ENCODE measurements at places on chromosomes 12 and 14.
A peak's percentile ranks its signal among the peaks of the same experiment; 100 is the strongest.

DNA sequence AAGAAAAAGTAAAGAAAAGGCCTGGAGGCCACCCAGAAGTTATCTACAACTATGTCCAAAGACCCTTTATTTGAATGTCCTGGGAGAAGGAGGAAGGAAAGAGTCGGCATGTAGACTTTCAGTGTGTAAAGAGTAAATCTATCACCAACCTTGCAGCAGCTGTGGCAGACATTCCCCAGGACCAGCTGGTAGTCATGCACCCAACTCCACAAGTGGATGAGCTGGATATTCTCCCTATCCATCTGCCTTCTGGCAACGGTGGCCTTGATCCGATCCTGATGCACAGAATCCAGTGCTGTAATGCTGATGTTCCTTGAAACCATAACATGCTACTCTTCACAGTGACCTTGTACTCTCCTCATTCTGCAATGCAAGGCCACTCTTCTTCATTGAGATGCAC, 27.3 kb downstream of the KRT76 start:
- H3K27me3 ChIP-seq, result peaks cover 7% of the 10 kb centered on the region
- H3K27ac ChIP-seq, result no peak overlapping the region
- DNase-seq, result no peak
- H3K36me3 ChIP-seq, result no peaks in the 10 kb centered on the region
- no peak overlapping the region for H3K4me3 ChIP-seq

DNA sequence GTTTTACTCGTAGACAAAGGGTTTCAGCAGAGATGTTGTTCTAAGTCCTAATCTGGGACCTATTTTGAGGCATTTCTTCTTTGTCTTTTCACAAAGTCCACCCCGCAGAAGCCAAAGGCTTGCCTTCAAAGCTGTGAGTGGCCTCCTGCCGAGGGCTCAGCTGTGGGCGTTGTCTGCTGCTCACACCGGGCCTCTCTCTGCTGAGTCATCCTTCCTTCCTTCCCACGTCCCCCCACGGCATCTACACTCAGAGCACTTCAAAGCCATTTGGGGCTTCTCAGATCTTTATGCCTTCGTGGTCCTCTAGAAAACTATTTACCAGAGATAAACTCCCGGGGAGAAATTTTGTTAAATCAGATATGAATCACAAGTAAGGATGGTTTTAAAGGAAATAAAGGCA, 115.9 kb upstream of the TMPO start:
- H3K27me3 ChIP-seq, result no peaks in the 10 kb centered on the region
- no peak overlapping the region for H3K27ac ChIP-seq
- no peaks in the 10 kb centered on the region for H3K4me1 ChIP-seq
- H3K4me3 ChIP-seq, result no peak overlapping the region

DNA sequence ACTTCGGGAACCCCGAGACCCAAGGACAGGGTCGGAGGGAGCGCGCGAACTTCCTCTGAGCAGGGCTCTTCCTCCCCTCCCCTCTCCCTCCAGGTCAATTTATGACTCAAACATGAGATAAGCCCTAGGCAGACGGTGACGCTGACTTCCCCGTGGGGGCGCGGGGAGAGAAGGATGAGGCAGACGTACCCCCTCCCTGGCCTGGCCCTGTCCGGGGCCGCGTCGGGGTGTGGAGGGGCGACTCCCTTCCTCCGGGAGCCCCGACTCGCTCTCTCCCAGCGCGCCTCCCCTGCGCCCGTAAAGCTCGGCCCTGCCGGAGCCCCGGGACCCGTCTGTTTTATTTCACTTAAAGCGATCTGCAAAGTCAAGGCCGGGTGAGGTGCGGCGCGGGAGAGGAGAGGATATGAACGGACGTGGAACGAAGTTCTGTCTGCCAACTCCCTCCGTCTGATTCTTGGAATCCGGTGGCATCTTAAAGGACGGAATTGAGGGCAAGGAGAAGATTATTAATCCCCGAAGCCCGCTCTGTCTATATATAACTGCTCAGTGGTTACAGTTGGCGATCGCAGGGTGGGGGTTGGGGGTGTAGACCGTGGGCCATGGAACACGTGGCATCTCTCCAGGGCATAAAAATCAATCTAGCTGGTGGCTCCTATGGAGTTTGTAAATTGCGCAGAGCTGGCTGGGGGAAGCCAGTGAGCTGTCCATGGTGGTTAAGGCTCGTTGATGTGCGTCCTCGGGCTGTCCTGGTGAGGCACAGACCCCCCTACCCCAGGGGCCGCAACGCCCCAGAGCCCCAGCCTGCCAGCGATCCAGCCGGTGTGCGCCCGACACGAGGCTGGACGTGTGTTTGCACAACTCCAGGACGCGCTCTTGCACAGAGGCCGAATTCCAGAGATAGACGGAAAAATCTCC, 2.9 kb upstream of the PTHLH start:
- DNase-seq, result peak; percentile 82
- H3K27me3 ChIP-seq, result peaks cover 74% of the 10 kb centered on the region
- no peaks in the 10 kb centered on the region for H3K36me3 ChIP-seq

- no peaks in the 10 kb centered on the region for H3K27me3 ChIP-seq
- no peak overlapping the region for H3K4me3 ChIP-seq
- H3K4me1 ChIP-seq, result no peaks in the 10 kb centered on the region
- no peaks in the 10 kb centered on the region for H3K36me3 ChIP-seq
- no peak for DNase-seq
- H3K27ac ChIP-seq, result no peak overlapping the region
Measured at GRCh38 chr14:103838117-103838516, 9.3 kb downstream of the PPP1R13B start.

- no peak overlapping the region for H3K27ac ChIP-seq
- no peaks in the 10 kb centered on the region for H3K36me3 ChIP-seq
- no peak for DNase-seq
- H3K4me3 ChIP-seq, result no peak overlapping the region
Measured at GRCh38 chr12:128969480-128970055, 116.3 kb downstream of the GLT1D1 start.

DNA sequence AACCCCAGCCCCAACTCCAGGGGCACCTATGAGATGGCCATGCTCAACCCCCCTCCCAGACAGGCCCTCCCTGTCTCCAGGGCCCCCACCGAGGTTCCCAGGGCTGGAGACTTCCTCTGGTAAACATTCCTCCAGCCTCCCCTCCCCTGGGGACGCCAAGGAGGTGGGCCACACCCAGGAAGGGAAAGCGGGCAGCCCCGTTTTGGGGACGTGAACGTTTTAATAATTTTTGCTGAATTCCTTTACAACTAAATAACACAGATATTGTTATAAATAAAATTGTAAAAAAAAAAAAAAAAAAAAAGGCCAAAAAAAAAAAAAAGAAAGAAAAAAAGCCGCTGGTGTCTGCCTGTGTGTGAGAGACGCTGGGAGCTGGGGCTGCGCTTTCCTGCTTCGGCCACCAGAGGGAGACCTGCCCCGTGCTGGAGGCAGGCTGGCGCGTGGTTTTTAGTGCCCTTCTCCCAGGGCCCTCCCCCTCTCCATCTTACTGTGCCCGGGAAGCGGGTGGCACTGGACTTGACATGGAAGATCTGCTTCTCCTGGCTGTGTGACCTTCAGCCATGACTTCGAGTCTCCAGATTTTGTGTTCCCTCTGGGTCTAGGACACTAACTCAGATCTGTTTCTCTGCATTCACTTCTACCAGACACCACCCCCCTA, 3.4 kb upstream of the NXPH4 start:
- no peak overlapping the region for H3K4me3 ChIP-seq
- peaks cover 27% of the 10 kb centered on the region for H3K36me3 ChIP-seq
- H3K27me3 ChIP-seq, result peaks cover 27% of the 10 kb centered on the region
- no peak overlapping the region for H3K27ac ChIP-seq

DNA sequence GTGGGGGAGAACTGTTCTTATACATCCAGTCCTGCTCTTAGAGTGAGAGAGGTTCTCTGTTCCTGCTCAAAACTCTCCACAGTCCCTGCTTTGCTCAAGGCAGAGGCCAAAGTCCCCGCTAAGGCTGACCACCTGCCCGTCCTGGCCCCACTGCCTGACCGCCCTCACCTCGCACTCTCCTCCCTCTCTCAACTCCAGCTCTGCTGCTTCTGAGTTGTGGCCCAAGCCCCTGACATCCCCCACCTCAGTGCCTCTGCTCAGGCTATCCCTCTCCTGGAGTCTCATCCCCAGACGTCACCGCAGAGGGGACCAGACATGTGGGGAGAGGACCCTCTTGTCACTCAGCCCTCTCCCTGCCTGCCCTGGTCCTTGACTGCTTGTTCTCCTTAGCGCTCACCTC, 110.6 kb downstream of the CALM1 start:
- H3K27me3 ChIP-seq, result no peaks in the 10 kb centered on the region
- DNase-seq, result no peak
- no peak overlapping the region for H3K4me3 ChIP-seq
- H3K4me1 ChIP-seq, result peaks cover 2% of the 10 kb centered on the region

GRCh38 chr12:101713059-101713682, 15.7 kb downstream of the CHPT1 start:
- H3K36me3 ChIP-seq, result no peaks in the 10 kb centered on the region
- no peaks in the 10 kb centered on the region for H3K27me3 ChIP-seq
- no peaks in the 10 kb centered on the region for H3K4me1 ChIP-seq
- H3K27ac ChIP-seq, result peak overlapping the region; percentile 44

GRCh38 chr14:61547186-61548069, 147.9 kb upstream of the HIF1A start:
- H3K27ac ChIP-seq, result no peak overlapping the region
- H3K4me1 ChIP-seq, result peaks cover 24% of the 10 kb centered on the region
- H3K36me3 ChIP-seq, result no peaks in the 10 kb centered on the region
- no peaks in the 10 kb centered on the region for H3K27me3 ChIP-seq

DNA sequence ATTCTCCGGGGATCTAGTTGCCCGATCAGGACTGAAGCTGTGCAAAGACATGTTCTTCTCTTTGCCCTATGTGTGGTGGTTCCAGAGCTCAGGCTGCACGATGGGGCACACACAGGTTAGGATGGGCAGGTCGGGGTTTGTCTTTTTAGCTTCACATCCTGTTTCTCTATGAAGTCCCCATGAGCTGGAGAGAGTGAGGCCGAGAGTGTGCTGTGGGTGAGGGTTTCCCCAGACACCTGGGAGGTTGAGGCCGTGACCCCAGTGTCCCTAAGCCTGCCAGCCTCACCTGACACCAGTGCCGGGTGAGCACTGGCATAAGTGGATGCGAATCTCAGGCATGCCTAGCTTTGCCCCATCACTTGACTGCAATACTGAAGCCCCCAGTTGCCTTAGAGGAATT, 32.9 kb upstream of the IGF1 start:
- DNase-seq, result no peak
- no peaks in the 10 kb centered on the region for H3K36me3 ChIP-seq
- no peak overlapping the region for H3K27ac ChIP-seq
- no peaks in the 10 kb centered on the region for H3K4me1 ChIP-seq
- peaks cover 4% of the 10 kb centered on the region for H3K27me3 ChIP-seq

- no peaks in the 10 kb centered on the region for H3K4me1 ChIP-seq
- no peak overlapping the region for H3K4me3 ChIP-seq
- H3K27ac ChIP-seq, result peak overlapping the region; percentile 47
- H3K36me3 ChIP-seq, result no peaks in the 10 kb centered on the region
- no peaks in the 10 kb centered on the region for H3K27me3 ChIP-seq
Measured at GRCh38 chr12:111964935-111965334, 48.0 kb downstream of the TMEM116 start.

DNA sequence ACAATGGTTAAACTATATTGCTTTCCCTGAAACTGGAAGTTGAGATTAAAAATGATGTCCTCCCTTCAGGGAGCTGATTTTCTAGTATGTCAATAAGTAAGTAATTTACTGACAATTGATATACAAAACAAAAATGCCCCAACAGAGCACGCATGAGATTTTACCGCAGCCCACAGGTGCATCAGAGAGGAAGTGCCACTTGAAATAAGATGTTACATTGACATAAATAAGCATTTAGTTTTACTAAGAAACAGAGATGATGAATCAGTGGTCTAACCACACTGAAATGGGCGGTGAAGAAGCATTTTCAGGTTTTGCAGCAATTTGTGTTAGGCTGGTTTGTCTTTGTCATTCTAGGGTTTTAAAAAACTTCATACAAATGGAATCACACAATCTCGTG, 8.8 kb upstream of the CLECL1 start:
- no peaks in the 10 kb centered on the region for H3K27me3 ChIP-seq
- no peak overlapping the region for H3K4me3 ChIP-seq
- no peak overlapping the region for H3K27ac ChIP-seq
- no peak for DNase-seq
- H3K36me3 ChIP-seq, result no peaks in the 10 kb centered on the region
- no peaks in the 10 kb centered on the region for H3K4me1 ChIP-seq

DNA sequence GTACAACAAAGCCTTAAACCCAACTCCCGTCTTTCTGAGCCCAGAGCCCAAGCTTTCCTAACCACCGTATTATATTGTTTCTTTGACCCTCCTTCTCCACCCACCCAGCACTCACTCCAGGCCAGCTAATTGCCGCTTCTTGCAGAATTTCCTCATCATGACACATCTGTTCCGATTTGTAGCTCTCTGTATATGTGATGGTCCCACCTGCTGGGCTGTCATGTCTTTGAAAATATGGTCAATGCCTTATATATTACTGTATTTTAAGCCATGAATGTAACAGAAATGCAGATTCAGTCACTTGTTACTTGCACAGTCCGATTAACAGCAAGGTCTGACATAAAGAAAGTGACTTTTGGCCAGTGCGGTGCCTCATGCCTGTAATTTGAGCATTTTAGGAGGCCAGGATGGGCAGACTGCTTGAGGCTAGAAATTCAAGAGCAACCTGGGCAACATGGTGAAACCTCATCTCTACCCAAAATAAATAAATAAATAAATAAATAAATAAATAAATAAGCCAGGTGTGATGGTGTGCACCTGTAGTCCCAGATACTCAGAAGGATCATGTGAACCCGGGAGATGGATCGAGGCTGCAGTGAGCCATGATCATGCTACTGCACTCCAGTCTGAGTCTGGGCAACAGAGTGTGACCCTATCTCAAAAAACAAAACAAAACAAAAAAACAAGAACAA, 359.8 kb downstream of the ATP23 start:
- no peaks in the 10 kb centered on the region for H3K36me3 ChIP-seq
- no peaks in the 10 kb centered on the region for H3K27me3 ChIP-seq
- no peak overlapping the region for H3K27ac ChIP-seq

DNA sequence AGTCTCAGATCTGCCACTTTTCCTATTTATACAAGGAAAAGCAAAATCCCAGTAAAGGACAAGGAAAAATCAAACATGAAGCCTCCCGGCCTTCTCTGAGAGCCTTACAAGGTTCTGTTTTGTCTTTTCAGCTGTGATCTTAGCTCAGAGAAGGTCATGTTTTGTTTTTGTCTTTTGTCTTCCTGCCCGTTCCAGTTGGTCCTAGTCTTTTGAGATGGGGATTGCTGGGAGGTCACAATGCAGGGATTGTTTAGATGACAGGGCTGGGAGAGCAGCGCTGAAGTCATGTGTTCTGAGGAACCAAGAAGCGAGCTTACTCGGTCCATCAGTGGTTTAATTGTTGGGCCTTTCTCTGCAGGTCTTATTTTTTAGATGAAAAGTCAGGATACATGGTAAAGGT, 6.0 kb downstream of the PLEKHH1 start:
- no peaks in the 10 kb centered on the region for H3K4me1 ChIP-seq
- no peak for DNase-seq
- no peak overlapping the region for H3K4me3 ChIP-seq
- H3K27me3 ChIP-seq, result peaks cover 4% of the 10 kb centered on the region

- no peaks in the 10 kb centered on the region for H3K27me3 ChIP-seq
- H3K27ac ChIP-seq, result peak overlapping the region; percentile 9
- peaks cover 10% of the 10 kb centered on the region for H3K36me3 ChIP-seq
- peaks cover 14% of the 10 kb centered on the region for H3K4me1 ChIP-seq
- no peak for DNase-seq
Measured at GRCh38 chr12:113235976-113236375, 14.7 kb downstream of the TPCN1 start.

All from lung (tissue), 17 donors.